ENCODE measurements at places on chromosomes 5 and 9.

- DNase-seq, result no peak
These were observed 54.3 kb downstream of the PTTG1 start for GRCh38 chr5:160475864-160476438.

GRCh38 chr5:180367991-180368390 is 14.9 kb upstream of the GFPT2 start:
- DNase-seq, result no peak

DNA sequence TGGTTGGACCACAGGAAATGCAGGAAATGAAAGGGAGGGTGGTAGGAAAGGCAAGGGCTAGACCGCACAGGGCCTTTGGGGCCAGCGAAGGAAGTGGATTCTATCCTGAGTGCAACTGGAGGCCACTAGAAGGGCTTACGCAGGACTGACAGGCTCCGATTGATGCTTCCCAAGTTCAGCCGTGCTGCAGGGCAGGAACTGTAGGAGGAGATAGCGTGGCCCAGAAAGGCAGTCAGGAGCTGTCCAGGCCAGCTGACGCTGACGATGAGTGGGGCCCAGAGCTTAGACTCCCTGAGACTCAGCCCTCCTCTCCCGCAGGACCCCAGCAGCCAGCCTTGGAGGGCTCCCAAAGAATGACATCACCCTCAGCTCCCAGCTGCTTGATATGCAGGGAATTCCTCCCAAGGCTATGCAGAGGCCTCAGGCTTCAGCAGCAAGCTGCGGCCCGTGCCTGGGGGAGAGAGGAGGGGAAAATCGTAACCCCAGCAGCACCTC is 48.8 kb downstream of the KCNIP1 start:
- no peak for DNase-seq

- no peak for DNase-seq
These were observed 5.5 kb downstream of the SOHLH1 start for GRCh38 chr9:135693771-135694170.

DNA sequence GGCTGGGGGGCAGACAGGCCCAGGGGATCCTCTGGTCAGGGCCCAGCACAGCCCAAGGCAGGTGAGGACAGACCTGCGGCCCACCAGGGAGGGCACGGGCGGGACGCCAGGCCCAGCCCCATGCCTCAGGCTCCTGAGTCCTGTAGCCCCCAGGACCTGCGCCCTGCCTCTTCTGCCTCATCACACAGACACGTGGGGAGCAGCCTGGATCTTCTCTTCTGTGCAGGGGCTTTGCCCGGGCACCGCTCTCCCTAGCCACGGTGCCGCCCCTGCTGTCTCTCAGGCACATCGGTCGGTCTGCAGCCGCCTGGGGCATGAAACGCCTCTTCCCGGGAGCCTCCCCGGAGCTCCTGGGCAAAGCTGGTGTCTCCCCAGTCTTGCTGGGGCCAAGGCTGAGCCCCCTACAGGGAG is 40.2 kb upstream of the EGFL7 start:
- DNase-seq, result no peak

DNA sequence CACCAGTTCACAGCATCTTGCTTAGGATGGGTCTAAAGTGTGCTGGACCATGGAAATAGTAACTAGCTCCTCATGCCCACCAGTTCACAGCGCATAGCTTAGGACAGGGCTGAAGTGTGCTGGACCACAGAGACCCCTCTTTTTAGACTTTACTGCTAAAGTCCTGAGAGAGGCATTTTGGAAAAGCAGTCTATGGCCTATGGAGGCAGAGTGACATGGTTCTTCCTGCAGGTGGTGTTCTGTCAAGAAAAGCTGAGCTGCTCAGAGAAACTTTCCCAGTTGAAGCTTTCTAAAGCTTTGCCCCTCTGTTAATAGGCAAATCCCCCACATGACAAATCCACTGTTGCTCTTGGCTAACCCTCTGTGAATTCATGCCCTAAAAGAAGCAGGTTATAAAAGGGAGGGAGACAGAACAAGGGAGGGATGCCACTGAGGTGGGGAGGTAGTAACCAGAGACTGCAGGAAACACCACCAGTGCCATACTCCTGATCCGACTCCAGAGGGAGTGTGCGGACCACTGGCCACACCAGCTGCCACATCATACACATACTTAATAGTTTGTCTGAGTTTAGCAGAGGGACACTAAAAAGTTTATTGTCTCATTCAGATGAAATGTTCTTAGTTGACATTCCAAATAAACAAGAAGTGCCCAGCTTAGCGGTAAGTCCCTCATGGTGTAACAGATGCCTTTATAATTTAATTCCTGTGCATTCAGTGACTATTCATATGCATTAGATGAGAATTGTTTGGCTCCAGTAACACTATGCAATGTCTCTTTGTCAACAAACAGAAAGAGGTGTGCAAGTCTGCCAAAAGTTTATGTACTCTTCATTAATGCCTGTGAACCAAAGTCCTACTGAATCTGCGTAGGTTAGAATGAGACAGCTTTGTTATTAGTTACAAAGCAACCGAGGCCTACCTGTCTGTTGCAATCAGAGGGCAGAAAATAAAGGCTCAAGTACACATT is 236.2 kb upstream of the NFIL3 start:
- DNase-seq, result no peak

DNA sequence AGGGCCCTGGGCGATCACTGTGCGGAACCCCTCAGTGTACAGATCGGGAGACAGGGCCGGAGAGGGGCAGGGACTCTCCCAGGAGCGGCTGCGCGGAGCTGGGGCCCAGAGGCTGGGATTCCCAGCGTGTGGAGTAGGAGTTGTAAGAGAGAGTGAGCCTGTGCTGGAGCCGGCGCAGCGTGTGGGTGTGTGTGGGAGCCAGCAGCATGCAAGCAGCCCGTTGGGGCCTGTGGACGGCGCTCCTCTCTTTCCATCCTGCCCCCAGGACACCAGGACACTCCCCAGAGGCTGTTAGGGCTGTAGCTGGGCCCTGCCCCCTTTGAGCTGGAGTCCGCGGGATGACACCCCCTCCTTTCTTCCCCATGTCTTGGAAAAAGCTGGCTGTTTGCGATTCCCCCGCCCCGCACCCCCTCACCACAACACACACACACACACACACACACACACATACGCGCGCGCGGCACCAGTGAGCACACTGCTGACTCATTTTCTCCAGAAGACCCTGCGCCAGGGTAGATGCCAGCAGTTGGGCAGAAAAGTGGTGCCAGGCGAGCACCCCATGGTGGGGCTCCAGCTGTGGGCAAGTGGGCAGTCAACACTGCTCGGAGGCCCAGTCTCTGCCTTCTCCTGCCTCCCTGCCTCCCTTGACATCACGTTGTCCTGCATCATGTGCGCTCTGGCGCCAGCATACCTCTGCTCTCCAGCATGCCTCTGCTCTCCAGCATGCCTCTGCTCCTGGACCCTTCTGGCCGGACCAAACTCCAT is 1.5 kb downstream of the COL27A1 start:
- DNase-seq, result peak; percentile 65

DNA sequence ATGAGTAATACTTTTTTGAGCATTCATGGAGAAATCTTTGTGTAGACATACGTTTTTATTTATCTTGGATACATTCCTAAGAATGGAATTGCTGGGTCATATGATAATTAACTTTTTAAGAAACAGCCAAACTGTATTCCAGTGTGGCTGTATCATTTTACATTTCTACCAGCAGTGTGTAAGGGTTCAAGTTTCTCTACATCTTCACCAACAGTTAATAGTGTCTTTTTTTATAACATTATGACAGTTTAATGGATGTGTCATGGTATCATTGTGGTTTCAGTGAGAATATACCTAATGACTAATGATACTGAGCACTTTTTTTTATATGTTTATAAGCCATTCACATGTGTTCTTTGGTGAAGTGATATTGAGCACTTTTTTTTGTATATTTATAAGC is 52.4 kb downstream of the NIPBL start:
- no peak for DNase-seq

DNA sequence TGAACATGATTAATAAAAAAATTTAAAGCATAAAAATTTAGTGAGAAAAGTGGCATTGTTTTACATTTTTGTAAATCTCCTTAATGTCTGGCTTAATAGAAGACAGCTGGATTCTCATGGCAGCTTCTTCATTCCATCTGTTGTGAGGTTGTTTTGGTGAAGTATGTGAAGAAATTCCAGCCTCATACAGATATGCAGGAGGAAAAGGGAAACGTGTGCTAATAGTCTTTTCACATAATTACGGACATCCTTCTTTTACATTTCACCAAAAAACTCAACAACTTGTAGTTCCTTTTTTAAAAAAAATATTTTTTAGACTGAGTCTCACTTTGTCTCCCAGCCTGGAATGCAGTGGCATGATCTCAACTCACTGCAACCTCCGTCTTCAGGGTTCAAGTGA is 46.9 kb downstream of the HACD4 start:
- DNase-seq, result no peak

GRCh38 chr5:169260896-169261569 is 39.9 kb downstream of the SLIT3 start:
- DNase-seq, result no peak

DNA sequence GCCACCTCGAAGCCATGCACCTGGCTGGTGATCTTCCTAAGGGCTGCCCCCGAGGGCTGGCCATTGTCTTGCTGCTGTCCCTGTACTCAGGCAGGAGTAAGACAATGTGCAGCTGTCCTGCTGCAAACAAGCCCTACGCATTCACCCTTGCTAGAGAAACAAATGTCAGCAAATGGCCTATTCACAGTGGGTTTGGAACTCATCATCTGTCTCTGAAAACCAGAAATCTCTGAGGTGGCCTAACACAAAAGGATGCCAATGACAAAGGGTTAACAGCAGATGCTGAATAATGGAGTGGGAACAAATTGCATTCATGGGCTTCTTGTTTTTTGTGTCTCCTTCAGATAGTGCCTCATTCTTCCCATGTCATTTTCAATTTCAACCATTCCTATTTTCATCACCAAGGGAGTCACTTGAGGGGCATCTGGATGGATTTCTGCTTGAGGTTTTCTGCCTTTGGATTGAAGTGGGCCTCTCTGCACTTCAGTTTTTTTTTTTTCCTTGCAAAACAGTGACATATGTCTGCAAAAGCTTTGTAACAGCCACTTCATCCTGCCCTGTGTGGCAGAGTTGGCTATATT is 261.6 kb upstream of the VLDLR start:
- no peak for DNase-seq

DNA sequence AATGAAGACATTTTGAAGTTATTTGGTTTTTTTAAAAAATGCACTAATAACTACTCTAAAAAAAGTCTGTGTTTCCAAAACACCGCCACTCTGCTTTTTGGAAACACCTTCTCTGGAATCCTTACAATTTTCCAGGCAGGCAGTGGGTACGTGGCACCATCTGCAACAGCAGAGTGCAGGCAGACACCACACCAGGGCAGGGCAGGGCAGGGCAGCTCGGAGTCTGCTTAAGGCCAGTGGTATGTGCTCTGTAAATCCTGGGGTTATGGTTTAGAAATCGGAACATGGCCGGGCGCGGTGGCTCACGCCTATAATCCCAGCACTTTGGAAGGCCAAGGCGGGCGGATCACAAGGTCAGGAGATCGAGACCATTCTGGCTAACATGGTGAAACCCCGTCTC is 97.6 kb downstream of the TLE1 start:
- no peak for DNase-seq

DNA sequence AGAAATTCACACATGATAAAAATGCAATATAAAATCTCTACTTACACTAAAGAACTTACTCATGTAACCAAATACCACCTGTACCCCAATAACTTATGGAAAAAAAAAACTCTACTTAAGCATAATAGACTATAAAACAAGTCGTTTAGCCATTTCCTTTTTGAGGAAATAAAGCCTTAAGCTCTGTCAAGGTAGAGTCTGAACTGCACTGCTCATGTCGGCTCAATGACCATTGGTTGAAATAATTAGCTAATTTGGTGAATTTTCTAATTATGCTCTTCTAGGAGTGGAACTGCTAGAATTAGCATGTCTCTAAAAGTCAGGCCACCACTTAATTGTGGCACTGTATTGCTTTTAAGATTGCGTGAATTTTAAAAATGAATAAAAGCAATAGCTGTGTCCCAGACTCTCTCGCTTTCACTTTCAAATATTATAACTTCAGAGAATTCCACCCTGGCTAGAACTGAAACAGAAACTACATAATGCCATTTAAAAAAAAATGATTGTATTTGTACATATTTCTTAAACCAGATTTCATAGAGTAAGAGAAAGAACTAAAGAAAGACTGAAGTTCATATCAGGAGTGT is 113.0 kb upstream of the PCA3 start:
- no peak for DNase-seq

DNA sequence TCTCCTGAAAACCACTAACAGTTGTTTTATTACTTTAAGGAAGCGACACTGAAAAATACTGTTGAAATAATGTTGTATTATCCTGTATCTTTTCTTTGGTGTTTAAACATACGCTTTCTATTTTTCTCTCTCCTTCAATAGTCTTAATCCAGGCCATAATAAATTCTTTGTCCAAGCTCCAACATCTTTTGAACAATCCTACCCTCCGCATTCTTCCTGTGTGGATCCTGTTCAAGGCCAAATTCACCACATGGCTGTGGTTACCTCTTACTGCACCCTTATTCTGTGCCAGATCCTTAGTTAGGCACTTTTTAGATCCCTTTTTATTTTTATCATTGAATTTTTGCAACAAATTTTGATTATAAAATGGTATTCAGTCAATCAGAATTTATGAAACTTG is 1691.5 kb downstream of the MAT2B start:
- no peak for DNase-seq

GRCh38 chr9:85061969-85062368 is 392.4 kb downstream of the NTRK2 start:
- DNase-seq, result no peak

DNA sequence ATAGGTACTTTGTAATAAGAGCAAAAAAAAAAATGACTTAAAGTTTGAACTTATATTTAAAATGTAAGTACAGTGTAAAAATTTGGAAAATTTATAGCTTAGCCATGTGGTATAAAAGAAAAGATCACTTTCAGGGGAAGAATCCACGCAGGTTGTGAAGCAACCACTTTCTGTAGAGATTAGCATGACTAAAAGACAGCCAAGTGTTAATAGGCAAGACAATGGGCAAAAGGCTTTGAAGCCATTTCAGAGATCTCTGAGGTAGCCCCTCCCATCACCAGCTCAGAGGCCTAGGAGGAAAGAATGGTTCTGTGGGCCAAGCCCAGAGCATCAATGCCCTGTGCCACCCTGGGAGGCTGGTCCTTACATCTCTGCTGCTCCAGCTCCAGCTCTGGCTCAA is 346.3 kb upstream of the CHD1 start:
- no peak for DNase-seq

DNA sequence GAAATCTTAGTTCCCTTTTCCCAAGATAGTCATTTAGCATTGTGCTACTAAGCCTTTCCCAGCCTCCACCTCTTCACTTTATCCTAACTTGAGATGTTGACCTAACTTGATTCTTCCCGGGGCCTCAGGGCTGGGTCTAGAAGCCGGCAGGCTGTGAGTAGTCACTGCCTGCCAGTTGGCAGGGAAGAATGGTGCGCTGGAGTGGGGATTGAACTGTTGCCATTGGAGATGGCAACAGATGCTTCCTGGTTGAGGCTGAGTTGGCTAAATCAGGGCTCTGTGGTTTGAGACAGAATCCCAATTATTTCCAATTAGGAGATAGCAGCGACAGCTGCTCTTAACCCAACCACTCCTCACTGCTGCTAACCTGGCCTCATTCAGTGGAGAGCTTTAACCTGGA is 343.1 kb downstream of the BRINP1 start:
- no peak for DNase-seq
